ENCODE measurements at places on chromosomes 6 and 20.

- H3K36me3 ChIP-seq: no peaks in the 10 kb centered on the region
- no peak overlapping the region for H3K27ac ChIP-seq
- H3K4me3 ChIP-seq: no peak overlapping the region
- H3K27me3 ChIP-seq: peaks cover 68% of the 10 kb centered on the region
- DNase-seq: no peak
- H3K4me1 ChIP-seq: no peaks in the 10 kb centered on the region
Observed at GRCh38 chr20:49562311-49563014, 5.5 kb downstream of the PTGIS start.

GRCh38 chr20:60372822-60373221, 414.6 kb downstream of the CDH26 start:
- no peak overlapping the region for H3K4me3 ChIP-seq
- no peaks in the 10 kb centered on the region for H3K36me3 ChIP-seq
- no peak for DNase-seq
- no peak overlapping the region for H3K27ac ChIP-seq
- H3K4me1 ChIP-seq: no peaks in the 10 kb centered on the region

- no peak overlapping the region for H3K4me3 ChIP-seq
Observed at GRCh38 chr6:20178327-20178726, 33.9 kb downstream of the MBOAT1 start.

GRCh38 chr6:73525546-73526330, 4.9 kb upstream of the EEF1A1 start:
- H3K27me3 ChIP-seq: peaks cover 1% of the 10 kb centered on the region
- H3K4me1 ChIP-seq: peaks cover 16% of the 10 kb centered on the region
- H3K36me3 ChIP-seq: peaks cover 3% of the 10 kb centered on the region
- no peak for DNase-seq

DNA sequence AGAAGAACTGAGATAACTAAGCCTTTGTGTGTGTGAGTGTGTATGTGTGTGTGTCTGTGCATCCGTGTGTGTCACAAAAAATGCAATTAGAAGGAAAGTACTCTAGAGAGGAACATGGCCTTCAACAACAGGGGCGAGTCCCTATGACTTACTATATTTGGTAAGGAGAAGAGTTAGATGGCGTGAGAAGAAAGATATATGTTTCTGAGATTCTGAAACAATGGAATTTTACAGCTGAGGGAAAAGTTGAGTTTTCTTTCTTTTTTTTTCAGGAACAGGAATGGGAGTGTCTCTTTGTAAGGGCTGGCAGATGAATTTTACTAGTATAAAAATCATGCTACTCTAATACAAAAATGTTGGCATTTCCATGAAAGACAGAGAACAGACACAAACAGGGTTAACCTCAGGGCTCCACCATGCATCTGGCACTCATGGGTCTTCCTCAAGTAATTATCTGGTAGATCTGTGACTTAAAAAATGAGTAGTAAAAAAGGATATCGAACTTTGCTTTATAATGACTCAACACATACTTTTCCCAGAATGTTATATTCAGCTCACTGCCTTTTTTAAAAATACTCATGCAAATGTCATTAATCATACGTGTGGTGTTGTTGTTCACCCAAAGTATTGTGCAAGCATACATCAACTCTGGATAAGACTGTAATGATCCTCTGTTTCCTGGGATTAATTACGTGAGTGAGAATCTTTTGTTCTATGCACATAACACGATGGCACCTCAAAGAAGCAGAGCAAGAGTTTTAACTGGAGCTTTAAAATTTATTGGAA, 12.8 kb upstream of the SASH1 start:
- H3K27ac ChIP-seq: no peak overlapping the region
- no peak overlapping the region for H3K4me3 ChIP-seq
- DNase-seq: no peak
- H3K27me3 ChIP-seq: peaks cover 36% of the 10 kb centered on the region
- no peaks in the 10 kb centered on the region for H3K4me1 ChIP-seq

DNA sequence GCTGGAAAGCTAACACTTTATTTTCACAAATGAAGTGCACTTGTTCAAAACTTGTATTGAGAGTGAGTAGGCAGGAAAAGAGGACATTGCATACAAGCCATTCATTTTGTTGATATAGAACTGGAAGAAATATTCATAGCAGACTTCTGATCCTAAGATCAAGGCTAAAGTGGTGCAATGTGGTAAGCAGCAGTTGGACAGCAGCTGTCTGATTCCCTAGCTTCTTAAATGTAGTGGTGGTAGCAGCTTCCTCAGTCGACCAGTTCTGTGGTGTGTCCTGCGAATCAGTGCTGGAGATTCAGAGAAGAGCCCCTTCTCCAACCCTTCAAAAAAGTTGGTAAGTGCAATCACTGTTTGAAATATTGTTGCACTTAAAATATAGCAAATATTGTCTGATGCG, 281.7 kb upstream of the GJE1 start:
- H3K27ac ChIP-seq: no peak overlapping the region
- no peak overlapping the region for H3K4me3 ChIP-seq
- no peak for DNase-seq

DNA sequence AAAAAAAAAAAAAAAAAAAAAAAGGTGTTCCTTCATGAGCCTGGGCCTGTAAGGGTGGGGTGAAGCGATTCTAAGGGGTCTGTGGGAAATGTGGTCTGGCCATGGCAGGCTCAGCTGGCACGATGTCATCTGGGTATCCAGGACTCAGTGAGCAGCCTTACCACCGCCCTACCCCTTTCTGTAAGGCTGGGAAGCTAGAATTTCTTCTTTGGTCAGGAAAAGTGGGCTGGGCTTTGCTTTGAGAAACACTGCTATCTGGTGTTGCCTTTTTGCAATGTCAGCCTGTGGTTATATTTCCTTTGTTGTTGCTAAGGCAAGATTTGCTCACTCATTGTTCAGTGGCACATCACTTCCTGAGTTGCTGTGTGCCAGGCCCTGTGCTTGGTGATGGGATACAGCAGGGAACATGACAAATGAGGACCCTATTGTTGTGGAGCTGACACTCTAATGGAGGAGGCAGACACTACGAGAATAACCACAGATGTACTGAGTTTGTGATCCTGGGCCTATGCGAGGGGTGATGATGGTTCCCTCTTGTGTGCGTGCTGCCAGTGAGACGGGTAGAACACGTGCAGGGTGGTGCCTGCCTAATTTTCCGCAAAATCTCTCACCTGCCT, 45.9 kb upstream of the ZNFX1 start:
- H3K36me3 ChIP-seq: peaks cover 2% of the 10 kb centered on the region
- no peak overlapping the region for H3K27ac ChIP-seq
- H3K27me3 ChIP-seq: peaks cover 51% of the 10 kb centered on the region
- peaks cover 22% of the 10 kb centered on the region for H3K4me1 ChIP-seq
- DNase-seq: no peak
- no peak overlapping the region for H3K4me3 ChIP-seq

GRCh38 chr6:53313784-53314400, 34.9 kb downstream of the ELOVL5 start:
- peak overlapping the region; percentile 53 for H3K4me3 ChIP-seq
- peak overlapping the region; percentile 84 for H3K27ac ChIP-seq
- peaks cover 75% of the 10 kb centered on the region for H3K4me1 ChIP-seq
- DNase-seq: no peak
- H3K36me3 ChIP-seq: peaks cover 2% of the 10 kb centered on the region

DNA sequence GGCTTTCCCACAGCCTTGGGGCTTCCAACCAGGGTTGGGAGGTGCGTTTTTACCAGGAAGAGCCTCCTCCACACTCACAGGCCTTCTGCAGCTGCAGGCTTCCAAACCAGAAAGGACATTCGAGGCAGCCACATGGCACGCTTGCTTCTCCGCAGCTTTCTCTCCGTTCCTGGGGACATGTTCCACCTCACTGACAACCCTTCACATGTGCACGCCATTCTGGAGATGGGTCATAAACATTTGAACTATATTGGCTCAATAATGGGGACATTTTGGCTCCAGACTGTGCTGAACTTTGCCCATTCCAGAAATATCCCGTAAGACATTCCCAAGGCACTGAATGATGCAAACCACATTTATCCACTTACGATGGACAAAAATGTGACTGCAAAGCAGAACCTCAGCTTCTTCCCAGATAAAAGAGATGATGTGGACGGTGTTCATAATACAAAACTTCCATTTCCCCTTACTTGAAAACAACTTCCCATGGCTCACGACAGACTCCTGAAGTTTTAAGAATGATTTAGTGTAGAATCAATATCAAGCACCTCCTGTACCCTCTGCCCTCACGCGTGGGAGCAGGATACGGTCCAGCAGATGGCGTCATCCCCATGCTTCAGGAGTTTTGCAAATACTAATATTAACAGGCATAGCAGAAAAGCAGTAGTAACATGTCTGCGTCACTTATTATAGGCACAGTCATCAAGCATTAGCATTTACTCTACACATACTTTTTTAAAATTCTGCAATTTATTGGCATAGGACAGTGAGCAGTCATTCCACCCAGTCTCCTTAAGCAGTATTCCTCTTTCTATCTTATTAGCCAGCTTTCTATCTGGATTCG, 25.4 kb upstream of the FOXF2 start:
- H3K4me1 ChIP-seq: peaks cover 5% of the 10 kb centered on the region
- DNase-seq: no peak
- H3K36me3 ChIP-seq: no peaks in the 10 kb centered on the region
- no peak overlapping the region for H3K4me3 ChIP-seq
- H3K27me3 ChIP-seq: peaks cover 62% of the 10 kb centered on the region

GRCh38 chr6:146146836-146147235, 118.0 kb downstream of the GRM1 start:
- no peaks in the 10 kb centered on the region for H3K4me1 ChIP-seq
- DNase-seq: no peak

DNA sequence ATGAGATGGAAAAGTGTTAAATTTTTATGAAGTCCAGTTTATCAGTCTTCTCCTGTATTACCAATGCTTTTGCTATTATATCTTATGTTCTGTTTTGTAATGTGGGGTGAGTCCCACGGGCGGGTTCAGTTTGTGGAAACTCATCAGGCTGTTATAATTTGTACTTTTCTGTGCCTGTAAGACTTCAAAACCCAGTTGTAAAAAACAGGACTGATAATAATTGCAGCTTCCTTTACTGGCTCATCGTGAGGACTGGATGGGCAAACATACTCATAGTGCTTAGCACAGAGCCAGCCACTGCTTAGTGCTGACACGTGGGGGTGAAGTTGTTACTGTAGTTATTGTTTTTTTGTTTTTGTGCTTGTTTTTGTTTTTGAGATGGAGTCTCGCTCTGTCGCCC, 45.6 kb downstream of the TGM2 start:
- no peaks in the 10 kb centered on the region for H3K36me3 ChIP-seq
- no peaks in the 10 kb centered on the region for H3K27me3 ChIP-seq
- no peak overlapping the region for H3K4me3 ChIP-seq

DNA sequence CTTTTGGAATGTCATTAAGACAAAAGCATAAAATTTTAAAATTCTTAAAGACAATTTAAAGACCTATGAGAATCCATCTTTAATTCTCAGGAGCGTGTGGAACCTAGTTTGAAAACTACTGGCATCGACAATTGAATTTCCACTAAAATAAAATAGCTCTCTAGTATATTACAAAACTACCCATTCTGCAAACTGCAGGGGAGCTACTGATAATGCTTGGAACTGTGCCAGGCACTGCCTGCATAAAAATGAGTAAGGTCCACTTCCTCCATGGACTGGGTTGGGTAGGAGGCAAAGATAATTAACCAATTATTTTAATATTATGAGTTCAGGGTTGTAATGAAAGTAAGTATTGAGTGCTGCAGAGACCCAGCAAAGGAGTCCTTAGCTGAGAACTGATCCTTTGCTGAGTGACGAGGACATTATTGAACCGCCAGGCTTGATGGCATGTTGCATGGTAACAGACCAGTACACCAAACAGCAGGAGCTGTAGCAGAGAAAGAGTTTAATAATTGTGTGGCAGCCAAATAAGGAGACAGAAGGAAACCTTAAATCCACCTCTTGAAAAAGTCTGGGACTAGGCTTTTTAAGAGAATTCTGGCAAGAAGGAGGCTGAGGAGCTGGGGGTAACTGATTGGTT, 261.3 kb downstream of the ESR1 start:
- H3K27ac ChIP-seq: no peak overlapping the region
- no peak overlapping the region for H3K4me3 ChIP-seq
- H3K27me3 ChIP-seq: peaks cover 14% of the 10 kb centered on the region
- H3K36me3 ChIP-seq: no peaks in the 10 kb centered on the region
- peaks cover 2% of the 10 kb centered on the region for H3K4me1 ChIP-seq
- no peak for DNase-seq

- H3K27me3 ChIP-seq: peaks cover 20% of the 10 kb centered on the region
- peaks cover 6% of the 10 kb centered on the region for H3K36me3 ChIP-seq
- peaks cover 28% of the 10 kb centered on the region for H3K4me1 ChIP-seq
- peak overlapping the region; percentile 65 for H3K27ac ChIP-seq
- DNase-seq: no peak
Observed at GRCh38 chr20:17995967-17996819, 27.4 kb downstream of the MGME1 start.

DNA sequence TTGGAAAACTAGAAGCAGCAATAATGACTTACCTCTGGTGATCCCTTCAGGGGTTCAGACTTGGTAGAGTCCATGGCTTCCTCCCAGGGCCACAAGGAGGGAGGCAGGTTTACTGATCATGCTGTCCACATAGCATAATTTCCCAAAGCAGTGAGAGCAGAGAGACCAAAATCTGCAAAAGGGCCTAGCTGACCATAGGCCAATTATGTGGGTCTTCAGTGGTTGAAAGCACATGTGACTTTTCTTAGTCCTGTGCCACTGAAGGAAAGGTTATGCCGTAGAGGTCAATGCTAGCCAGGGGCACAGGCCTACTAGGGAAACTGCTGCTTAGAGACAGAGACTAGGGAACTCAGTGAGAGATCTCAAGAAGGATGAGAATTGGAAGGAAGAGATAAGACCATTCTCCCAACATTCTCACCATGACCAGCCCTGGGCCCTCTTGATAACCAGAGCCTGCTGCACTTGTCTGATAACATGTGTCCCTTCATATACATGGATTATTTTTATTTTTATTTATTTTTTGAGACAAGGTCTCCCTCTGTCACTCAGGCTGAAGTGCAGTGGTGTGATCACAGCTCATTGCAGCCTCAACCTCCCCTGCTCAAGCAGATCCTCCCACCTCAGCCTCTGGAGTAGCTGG, 2.0 kb upstream of the GTPBP2 start:
- H3K27ac ChIP-seq: peak overlapping the region; percentile 92
- no peaks in the 10 kb centered on the region for H3K27me3 ChIP-seq
- peaks cover 44% of the 10 kb centered on the region for H3K4me1 ChIP-seq
- H3K4me3 ChIP-seq: peak overlapping the region; percentile 36

DNA sequence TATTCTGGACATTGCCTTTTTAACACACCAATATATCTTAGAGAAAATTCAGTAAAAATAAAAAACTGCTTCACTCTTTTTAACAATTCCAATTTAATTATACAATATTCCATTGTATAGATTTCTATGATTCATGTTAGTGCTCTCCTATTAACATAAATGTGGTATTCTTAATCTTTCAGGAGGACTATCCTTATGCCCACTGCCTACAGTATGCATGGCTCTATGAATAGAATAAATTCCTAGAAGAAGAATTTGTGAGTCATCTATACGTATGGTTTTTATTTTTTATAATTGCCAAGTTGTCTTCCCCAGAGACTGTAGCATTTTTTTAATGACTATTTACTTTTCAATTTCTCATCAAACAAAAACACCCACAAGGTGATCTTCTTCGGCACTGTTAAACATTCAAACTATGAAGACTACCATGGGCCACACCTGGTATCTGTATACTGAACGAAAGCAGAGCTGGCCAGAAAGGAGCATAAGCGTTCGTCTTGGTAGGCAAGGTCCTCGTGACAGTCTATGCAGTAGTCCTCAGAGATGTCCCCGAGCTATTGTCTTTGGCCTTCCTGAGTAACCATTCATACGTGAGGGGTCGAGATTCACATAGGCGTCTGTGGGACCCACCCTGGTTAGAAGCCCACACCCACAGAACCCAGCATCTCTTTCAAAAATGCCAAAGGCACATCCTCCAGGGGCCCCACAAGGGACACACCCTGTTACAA, 74.6 kb downstream of the KIF16B start:
- DNase-seq: no peak
- H3K36me3 ChIP-seq: peaks cover 12% of the 10 kb centered on the region
- no peaks in the 10 kb centered on the region for H3K27me3 ChIP-seq
- H3K4me3 ChIP-seq: no peak overlapping the region

Data from T-helper 17 cell (primary cell).